NCI-H1105 treated with DMSO at 0.1 percent for 48 hours (cell line): ENCODE measurements at places on chromosomes 12 and 14.
A peak's percentile ranks its signal among the peaks of the same experiment; 100 is the strongest.

GRCh38 chr12:70309348-70309747 is 56.7 kb upstream of the KCNMB4 start:
- DNase-seq = no peak

- no peak for DNase-seq
These were observed 110.2 kb downstream of the PLEKHA5 start for GRCh38 chr12:19239616-19240234.

- DNase-seq = no peak
These were observed 68.2 kb upstream of the CCDC91 start for GRCh38 chr12:28121899-28122655.

DNA sequence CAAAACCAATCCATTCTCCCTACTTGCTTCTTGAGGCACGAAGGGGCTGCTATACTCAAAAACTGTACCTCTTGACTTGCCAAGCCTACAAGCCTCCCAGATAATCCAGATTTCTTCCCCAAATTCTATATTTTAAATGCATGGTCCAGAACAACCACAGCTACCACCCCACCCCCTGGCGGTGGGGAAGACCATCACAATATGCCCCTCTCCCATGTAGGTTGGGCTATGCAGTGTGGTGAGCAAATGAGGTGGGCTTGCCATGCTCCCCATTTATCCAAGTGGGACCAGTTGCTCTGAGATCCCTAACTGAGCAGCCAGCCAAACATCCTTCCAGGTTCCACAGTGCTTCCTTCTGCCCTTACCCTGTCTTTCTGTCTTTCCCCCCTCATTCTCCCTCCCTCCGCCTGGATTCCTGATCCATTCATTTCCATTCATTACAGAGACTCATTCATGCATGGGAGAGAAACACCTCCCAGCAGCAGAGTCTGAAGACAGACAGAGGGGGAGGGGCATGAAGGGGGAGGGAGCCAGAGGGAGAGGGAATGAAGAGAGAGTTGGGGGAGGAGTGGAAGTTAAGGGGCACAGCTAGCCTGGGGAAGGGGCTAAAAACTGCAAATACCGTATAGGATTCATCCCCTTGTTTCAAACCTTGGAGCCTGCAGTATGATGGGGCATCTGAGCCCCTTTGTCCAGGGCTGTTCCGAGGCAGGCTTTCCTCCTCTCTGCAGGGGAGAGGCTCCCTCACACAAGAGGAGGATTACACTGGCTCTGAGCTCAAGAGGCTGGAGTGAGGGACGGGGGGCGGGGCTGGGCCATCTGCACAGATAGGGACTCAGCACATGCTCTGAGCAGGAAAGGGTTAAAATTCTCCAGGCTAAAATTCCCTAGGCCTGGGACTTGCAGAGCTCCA is 4.4 kb downstream of the ZNF219 start:
- peak; percentile 43 for DNase-seq

DNA sequence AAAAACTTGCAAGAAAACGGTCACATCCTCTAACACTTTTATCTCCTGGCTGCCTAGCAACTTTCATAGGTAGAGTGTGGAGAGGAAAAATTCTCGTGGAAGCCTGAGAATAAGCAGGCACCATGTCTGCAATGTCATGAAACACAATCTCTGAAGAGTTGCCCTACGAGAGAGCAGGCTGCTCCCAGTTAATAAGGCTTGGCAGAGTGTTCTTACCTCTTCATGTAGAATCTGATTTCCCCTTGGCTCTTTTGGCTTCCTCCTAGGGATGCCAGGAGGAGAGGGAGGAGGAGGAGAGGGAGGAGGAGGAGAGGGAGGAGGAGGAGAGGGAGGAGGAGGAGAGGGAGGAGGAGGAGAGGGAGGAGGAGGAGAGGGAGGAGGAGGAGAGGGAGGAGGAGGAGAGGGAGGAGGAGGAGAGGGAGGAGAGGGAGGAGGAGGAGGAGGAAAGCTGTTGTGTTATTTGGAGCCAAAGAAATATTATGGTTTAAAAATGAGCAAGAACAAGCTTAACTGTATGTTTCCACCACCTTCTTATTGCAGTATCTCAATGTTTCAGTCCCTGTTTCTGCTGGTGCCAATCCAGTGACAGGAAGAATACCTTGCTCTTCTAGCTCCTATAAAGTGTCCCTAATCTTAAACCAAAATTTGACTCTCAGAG is 52.9 kb downstream of the EGLN3 start:
- DNase-seq = peak; percentile 1

- no peak for DNase-seq
These were observed 138.7 kb downstream of the MED13L start for GRCh38 chr12:116138781-116139180.

DNA sequence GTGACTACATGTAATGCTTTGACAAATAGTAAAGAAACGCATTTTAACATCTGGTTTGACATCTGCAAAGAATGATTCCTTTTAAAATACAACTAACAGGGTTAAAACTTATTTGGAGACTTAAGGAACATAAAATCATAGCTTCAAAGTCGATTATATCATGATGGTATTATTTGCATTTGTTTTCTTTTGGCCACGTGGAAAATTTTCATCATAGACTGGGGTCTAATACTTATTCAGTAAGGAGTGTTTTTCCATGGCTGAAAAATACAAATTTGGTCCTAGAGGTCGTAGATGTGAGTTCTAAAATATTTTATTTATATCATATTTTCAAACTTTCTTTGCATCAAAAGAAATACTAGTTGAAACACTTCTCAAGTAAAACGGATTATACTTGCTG is 31.5 kb upstream of the LMNTD1 start:
- no peak for DNase-seq

DNA sequence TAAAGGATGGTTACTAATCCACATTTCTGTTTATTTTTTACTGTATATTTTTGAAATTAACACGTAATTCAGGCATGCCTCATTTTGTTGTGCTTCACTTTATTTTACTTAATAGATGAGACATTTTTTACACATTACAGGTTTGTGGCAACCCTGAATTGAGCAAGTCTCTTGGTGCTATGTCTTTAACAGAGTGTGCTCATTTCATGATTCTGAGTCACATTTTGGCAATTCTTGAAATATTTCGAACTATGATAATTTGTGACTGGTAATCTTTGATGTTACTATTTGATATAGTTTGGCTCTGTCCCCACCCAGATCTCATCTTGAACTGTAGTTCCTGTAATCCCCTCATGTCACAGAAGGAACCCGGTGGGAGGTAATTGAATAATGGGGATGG is 1120.5 kb upstream of the FLRT2 start:
- DNase-seq = no peak

DNA sequence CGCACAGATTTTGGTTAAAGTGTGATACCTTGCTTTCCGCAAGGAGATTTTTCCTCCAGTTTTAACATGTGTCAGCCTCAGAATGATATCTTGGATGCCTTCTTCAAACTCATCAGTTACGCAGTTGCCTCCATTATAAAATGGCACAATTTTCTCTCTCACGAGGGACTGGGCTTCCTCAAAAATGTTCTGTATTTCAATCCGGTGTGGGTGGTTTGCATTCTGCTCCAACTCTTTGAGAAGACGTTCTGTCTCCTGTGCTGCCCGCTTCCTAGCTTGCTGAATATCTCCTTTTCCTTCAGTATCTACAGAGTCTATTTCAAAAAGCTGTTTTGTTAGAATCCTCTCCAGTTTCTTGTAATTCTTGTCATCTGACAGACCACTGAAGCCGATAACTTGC is 1.8 kb downstream of the BAG5 start:
- no peak for DNase-seq

DNA sequence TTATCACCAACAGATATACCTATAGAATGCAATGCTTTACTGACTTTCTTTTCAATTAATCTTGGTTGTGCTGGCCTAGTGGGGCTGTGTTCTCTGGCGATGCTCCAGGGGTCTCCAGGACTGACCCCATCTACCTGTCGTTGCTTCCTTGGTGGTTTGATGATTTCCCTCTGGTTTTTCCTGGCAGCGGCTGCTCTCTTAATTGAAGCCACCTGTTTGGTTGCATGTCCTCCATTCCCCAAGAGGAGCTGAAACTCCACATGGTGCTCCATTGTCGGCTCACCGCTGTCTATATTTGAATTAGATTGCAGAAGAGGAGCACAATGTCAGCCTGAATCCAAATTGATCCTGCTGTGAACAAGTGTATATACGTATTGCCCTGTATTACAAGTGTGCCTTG is 7.1 kb upstream of the IFNG-AS1 start:
- DNase-seq = no peak

- peak; percentile 74 for DNase-seq
These were observed 164.5 kb downstream of the SLC38A4 start for GRCh38 chr12:46661110-46661845.

DNA sequence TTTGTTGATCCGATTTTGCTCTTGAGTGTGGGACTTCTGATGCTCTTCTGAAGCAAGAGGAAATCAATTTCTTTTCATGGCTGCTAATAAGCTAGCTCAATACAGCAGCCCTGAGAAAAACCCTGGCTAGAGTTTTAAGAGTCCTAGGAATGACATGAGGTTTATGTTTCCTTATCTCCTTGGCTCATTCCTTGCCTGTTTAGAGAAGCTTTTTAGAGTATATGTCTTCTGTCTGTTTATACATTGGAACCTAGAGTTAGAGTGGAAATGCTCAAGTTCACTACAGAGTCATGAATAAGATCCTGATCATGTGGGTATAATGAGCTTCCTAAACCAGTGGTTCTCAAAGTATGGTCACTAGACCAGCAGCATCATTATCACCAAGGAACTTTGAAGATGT is 34.5 kb downstream of the SMOC1 start:
- no peak for DNase-seq

DNA sequence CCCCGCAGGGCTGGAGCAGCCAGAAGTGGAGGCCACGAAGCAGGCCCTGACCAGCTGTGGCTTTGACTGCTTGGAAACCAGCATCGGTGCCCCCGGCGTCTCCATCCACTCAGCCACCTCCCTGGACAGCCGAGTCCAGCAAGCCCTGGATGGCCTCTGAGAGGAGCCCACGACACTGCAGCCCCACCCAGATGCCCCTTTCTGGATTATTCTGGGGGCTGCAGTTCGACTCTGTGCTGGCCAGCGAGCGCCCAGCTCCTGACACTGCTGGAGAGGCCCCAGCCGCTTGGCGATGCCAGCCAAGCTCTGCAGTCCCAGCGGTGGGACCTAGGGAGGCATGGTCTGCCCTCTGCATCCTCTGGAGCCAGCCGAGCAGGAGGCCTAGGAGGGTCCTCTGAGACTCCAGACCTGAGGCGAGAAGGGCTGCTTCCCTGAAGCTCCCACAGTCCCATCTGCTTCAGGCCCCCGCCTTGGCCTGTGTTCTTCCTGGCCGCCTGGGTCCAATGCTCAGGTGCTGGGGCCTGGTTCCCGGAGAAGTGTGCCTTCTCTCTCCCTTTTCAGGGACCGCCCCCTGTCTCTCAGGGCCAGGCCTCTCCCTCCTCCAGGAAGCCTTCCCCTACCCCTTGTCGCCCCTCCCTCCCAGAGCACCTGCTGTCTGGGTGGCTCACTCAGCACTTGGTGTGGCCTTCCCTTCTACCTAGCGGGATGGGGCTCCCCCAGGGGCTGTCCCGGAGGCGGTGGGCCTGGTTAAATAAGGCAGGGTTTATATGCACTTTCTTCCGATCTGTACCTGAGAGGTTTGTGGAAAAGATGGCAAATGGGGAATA is 23.0 kb downstream of the MVK start:
- DNase-seq = no peak

DNA sequence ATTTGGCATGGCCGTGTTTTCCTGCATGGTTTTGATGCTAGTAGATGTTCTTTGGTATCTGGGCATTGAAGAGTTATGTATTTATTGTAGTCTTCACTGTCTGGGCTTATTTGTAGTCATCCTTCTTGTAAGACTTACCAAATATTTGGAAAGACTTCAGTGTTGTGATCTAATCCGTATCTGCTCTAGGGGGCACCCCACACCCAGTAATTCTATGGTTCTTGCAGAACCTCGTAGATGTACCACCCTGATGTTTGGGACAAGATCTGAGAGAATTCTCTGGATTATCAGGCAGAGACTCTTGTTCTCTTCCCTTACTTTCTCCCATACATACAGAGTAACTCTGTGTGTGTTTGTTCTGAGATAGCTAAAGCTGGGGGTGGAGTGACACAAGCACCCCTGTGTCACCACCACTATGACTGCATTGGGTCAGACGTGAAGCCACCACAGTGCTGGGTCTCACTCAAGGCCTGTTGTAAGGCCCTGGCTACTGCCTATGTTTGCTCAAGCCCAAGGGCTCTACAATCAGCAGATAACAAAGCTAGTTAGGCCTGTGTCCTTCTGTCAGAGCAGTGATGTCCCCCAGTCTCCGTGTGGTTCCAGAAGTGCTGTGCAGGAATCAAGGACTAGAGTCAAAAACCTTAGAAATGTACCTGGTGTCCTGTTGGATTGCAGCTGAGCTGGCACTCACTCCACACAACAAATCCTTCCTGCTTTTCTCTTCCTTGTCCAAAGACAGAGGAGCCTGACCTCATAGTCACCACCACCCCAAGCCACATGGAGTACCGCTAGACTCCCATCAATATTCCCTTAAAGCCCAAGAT is 9.6 kb downstream of the RDH16 start:
- DNase-seq = no peak

DNA sequence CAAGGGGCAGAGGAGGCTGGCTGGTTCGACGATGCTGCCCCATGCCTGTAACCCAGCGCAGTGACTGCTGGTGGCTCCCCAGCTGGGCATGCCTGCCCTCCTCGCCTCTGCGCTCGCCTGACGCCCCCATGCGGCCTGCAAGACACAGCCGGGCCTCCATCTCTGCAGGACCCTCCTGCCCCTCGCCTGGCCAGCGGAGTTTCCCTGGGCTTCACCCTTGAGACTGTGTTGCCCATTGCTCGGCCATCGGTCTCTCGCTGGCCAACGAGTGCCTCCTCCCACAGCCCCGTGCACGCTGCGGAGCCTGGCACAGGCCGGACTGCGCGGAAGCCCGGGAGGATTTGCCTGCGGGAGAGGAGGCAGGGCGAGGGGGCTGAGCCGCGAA is 17.6 kb downstream of the ASPG start:
- no peak for DNase-seq

- DNase-seq = no peak
These were observed 25.8 kb downstream of the GABARAPL1 start for GRCh38 chr12:10238526-10238925.

DNA sequence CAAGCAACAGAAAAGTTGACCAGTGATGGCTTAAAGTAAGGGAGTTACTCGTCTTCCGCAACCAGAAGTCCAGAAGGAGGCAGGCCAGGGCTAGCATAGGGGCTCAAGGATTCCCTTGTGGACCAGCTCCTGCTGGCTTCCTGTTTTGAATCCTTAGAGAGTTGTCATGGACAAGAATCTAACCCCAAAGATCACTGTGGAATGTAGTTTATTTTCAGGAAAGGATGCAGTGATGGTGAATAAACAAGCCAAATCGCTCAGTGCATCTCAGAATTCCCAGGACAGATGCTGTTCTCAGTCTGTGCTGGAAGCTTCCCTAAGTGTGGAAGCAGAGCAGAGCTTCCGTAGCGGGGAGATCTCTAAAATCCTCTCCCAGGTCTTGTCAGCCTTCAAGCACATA is 311.3 kb downstream of the C12orf75 start:
- DNase-seq = no peak

- no peak for DNase-seq
These were observed 95.8 kb upstream of the RAP1B start for GRCh38 chr12:68514807-68515411.

DNA sequence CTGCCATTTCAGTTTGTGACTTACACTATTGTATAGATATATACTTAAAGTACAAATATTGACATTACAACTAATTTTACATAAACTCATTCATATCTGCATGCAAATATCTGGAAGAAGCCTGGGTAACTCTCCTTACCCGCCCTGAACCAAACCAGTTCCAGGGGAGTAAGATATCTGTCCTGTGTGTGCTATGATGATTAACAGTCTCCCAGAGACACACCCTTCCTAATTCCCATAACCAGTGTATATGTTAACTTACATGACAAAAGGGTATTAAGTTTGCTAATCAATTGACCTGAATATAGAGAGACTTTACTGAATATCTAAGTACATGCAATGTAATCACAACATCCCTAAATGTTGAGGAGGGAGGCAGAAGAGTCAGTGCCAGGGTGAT is 23.0 kb downstream of the PRB3 start:
- DNase-seq = no peak
